Keratinocyte (primary cell): ENCODE measurements at places on chromosomes 4 and X. TPM values are rescaled to one million over a fixed set of nuclear protein-coding genes. Genes with fewer than 3 reads are reported as not detected.

DNA sequence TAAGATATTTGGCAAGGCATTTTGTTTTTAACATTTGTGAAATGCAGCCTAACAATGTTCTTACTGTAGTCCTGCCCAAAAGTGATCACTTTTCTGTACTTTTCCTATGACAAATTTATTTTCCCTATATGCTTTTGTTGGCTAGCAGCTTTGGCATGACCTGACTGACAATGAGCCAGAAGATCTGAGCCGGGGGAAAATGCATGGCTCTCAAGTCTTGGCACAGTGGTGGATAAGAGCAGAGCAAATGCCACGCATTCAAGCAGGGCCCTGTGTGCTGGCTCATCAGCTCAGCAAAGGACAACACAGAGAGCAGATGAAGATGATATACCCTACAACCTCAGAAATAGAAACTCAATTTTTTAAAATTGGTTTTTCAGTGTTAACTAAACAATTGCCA lies 187.3 kb downstream of the ANAPC10 start:
- DNase-seq = no peak

DNA sequence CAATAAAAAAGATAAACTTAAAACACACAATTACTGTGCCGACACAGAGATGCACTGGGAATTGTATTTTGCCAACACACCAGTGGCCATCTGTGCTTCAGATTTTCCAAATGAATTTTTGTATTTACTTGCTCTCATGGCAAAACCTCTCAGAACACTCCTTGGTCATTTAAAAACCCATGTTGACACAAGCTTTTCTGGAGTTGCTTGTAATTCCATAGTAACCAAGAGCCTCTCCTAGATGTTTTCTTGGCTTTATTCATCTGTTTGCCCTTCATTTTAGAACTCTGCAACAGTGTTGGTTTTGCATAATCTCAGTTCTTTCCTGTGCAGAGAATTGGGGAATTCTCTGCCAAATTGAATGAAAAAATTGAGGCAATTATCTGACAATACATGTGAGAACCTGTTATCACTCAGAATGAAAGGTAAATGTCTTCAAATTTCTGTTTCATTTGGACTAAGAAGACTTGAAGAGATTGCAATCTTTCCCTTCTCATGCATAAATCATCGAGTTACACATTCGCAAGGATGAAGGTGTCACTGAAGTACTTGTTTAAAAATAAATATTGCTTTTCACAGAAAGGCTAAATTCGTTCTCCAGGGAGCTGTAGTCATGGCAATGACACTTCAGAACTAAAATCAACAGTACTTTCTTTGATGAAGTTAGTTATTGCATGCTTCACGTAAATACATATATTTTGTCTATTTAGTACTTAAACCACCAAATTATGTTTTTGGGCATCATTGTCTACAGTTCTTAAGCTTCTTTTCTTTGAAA lies 301.8 kb upstream of the CTSO start:
- no peak for DNase-seq

HSFX4 gene
- polyA plus RNA-seq = not detected in 3 replicates

NUP62CL gene
- 1.2 to 2.6 TPM (median 1.6 TPM) in 3 replicates for polyA plus RNA-seq

- DNase-seq = no peak
Measured at GRCh38 chr4:7824218-7824617, 115.4 kb downstream of the AFAP1 start.

ATP2B3 gene
- not detected in 3 replicates for polyA plus RNA-seq

GPR34 gene
- not detected in 3 replicates for polyA plus RNA-seq

CD38 gene
- 0.02 to 0.08 TPM (median 0.05 TPM) in 3 replicates for polyA plus RNA-seq

GPM6B gene
- 0.09 to 0.35 TPM (median 0.26 TPM) in 3 replicates for polyA plus RNA-seq

GRCh38 chrX:116897526-116897925 lies 434.8 kb upstream of the CT83 start:
- no peak for DNase-seq

DNA sequence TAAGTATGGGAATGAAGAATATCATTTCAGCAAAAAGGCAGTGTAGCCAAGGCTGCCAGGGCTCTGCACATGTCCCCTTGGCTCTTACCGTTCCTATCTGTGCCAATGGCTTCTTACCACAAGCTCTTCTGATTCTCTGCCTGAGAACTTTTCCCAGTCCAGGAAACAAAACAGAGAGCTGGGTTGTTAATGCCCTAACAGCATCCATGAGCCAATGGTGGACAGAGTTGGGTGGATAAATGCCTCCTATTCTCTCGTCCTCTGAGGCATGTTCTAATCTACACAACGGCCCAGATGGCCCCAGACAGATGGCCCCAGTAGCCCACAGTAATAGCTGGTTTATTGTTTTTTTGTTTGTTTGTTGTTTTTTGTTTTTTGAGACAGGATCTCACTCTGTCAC lies 28.0 kb downstream of the SCD5 start:
- no peak for DNase-seq

DNA sequence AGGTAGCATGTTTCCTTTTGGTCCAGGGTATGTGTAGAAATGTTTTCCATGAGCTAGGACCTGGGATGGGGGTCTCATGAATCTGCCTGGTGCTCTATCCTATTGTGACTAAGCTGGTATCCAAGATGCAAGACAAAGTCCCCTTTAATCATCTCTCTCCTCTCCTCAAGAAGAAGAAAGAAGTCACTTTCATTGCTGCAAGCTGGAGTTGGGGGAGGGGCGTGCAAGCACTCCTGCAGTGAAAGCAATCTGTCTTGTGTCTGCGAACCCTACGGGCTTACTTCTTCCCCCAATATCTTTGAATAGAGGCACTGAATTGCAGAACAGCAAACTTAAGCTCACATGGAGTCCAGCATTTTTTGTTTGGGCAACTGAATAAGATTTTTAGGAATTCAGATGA lies 27.2 kb upstream of the GRPR start:
- no peak for DNase-seq

DNA sequence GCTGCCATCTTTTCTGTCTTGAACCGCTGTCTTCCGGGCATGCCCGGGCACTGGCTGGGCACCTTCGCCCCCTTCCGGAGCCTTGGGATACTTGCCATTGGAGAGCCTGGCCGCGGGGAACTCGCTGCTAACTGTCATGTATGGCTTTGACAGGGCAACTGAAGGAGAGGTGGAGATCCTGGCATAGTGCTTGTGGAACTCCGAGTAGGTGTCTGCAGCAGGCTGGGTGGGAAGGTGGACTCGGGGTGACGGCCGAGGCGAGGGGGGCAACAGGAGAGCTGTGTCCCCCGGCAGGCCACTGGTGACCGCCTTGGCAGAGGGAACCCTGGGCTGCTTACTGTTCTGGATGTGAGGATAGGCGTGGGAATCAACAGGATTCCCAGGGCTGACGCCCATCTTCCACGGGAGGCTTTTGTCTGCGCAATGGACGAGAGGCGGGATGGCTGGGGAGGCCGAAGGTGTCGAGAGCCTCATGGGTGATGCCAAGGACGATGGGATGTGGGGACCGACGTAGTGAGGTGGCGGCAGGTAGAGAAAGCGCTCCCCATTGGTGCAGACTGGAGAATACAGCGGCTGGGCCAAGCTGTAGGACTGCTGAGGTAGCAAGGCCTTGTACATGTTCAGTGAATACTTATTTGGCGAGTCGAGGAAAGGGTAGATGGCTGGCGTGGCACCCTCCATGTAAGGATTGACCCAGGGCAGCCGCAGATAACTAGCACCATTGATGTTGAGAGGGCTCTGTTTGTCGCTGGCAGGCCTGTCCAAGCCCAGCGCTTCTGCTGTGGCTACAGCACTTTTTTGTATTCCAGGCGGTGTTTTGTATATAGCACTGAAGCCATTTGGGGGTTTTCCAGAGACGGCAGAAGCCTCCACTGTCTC lies 23.4 kb downstream of the BCOR start:
- no peak for DNase-seq

DNA sequence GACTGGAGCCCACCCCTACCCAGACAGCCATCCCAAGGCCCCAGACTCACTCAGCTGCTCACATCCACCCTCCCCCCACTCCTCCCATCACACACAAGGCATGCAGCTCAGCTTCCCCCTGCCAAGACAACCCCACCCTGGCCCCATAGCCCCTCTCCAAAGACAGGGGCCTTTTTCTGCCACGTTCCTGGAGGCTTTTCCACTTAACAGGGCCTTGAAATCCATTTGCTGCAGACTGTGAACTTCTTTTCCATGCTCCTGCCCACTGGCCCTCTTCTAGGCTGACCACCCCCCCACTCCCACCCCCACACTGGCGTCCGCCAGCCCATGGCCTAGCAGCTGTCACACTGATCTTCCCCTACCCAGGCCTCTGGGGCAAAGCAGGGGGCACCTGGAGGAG lies 76.0 kb downstream of the PJA1 start:
- DNase-seq = no peak

- DNase-seq = no peak
Measured at GRCh38 chr4:157741642-157742041, 431.2 kb downstream of the GASK1B start.

GRCh38 chrX:72715546-72715945 lies 1.4 kb upstream of the PHKA1 start:
- no peak for DNase-seq

HHIP gene
- polyA plus RNA-seq = 0.08 to 0.44 TPM (median 0.20 TPM) in 3 replicates

- no peak for DNase-seq
Measured at GRCh38 chr4:137531986-137532868, at the start of gene PCDH18. TSS of gene PCDH18 (minus strand) at chr4:137532494. CDS start at chr4:137532088, 406 bp downstream.

GRCh38 chr4:153464068-153464467 lies 2.1 kb upstream of the TMEM131L start:
- no peak for DNase-seq

GRCh38 chrX:23434356-23434884 lies 99.8 kb downstream of the PTCHD1 start:
- no peak for DNase-seq

F8A3 gene
- polyA plus RNA-seq = 0.44 to 1.6 TPM (median 1.1 TPM) in 3 replicates

- DNase-seq = no peak
Measured at GRCh38 chrX:133985967-133986683, 731 bp upstream of the GPC3 start.

GRCh38 chr4:40720916-40721315 lies 28.8 kb upstream of the NSUN7 start:
- no peak for DNase-seq

CXCL11 gene
- 0.58 to 1.4 TPM (median 0.93 TPM) in 3 replicates for polyA plus RNA-seq

PCDH10 gene
- polyA plus RNA-seq = 0.01 TPM in 2 of 3 replicates, not detected in the other

DMRTC1B gene
- not detected in 3 replicates for polyA plus RNA-seq

GRCh38 chr4:36317721-36318120 lies 36.3 kb downstream of the DTHD1 start:
- DNase-seq = no peak

- no peak for DNase-seq
Measured at GRCh38 chr4:74738464-74739143, 55.7 kb downstream of the BTC start.
